Endothelial cell of umbilical vein (primary cell): ENCODE measurements at places on chromosomes 11 and 22. TPM values are rescaled to one million over a fixed set of nuclear protein-coding genes. Genes with fewer than 3 reads are reported as not detected.

- no peaks in the 10 kb centered on the region for H3K4me1 ChIP-seq
- H3K36me3 ChIP-seq = no peaks in the 10 kb centered on the region
- no peak for DNase-seq
- H3K27me3 ChIP-seq = peaks cover 11% of the 10 kb centered on the region
- no peak overlapping the region for H3K4me3 ChIP-seq
- no peak overlapping the region for H3K27ac ChIP-seq
These were observed 13.8 kb upstream of the SLC22A12 start for GRCh38 chr11:64577202-64577601.

SMTNL1 gene
- not detected in 2 replicates for total RNA-seq

- H3K27me3 ChIP-seq = no peaks in the 10 kb centered on the region
- peak overlapping the region; percentile 42 for H3K4me3 ChIP-seq
- no peaks in the 10 kb centered on the region for H3K36me3 ChIP-seq
- DNase-seq = peak; percentile 93
- peaks cover 20% of the 10 kb centered on the region for H3K4me1 ChIP-seq
These were observed 67.7 kb downstream of the BCL2L13 start for GRCh38 chr22:17705951-17706900.

DNA sequence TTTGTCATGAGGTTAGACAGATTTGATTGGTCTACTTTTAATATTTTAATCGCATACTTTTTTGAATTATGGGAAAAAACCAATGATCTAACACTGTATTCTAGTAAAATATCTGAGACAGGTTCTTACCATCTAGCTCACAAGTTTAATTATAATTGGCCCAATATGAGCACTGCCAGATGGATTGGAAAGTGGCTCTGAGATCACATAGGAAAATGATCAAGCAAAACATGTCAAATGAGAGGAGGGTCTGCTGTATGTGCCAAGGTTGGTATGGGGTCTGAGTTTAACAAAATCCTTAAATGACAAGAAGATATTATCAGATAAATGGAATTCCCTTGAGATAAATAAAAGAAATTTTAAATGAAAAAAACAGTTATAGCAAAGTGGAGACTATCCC lies 264.7 kb downstream of the TTC28 start:
- no peaks in the 10 kb centered on the region for H3K27me3 ChIP-seq
- H3K36me3 ChIP-seq = no peaks in the 10 kb centered on the region
- no peak overlapping the region for H3K27ac ChIP-seq
- no peak overlapping the region for H3K4me3 ChIP-seq
- no peak for DNase-seq

- H3K4me3 ChIP-seq = no peak overlapping the region
- no peak overlapping the region for H3K27ac ChIP-seq
- H3K36me3 ChIP-seq = no peaks in the 10 kb centered on the region
These were observed 10.4 kb upstream of the SAMM50 start for GRCh38 chr22:43944670-43945430.
